ENCODE measurements at places on chromosomes 2 and 18.

- no peak for DNase-seq
These were observed 254.3 kb downstream of the CAMKMT start for GRCh38 chr2:44615950-44616518.

- no peak for DNase-seq
These were observed 78.2 kb upstream of the GCFC2 start for GRCh38 chr2:75788902-75789301.

DNA sequence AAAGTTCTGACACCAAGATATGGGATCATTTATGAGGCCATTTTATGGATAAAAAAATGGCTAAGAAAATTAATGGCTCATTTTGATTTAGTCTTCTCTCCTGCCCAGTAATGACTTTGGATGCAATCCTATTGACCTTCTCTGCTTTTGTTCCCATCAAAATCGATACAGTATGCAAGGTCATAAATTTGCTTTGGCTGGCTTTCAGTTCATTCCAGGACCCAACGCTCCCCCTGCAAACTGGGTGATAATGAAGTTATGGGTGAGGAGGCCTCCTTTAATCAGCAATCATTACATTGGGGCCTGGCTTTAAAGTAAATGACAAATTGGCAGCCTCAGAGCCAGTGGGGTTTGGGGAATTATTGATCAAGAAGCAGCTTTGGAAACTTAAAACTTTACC lies 351.8 kb upstream of the GYPC start:
- no peak for DNase-seq

- DNase-seq = no peak
These were observed 3.7 kb upstream of the ZNF638 start for GRCh38 chr2:71327916-71328315.

- DNase-seq = no peak
These were observed 209.3 kb upstream of the SOX11 start for GRCh38 chr2:5482929-5483331.

GRCh38 chr2:226705133-226705886 lies 94.3 kb downstream of the IRS1 start:
- DNase-seq = no peak

GRCh38 chr2:27714851-27715291 lies 51.2 kb downstream of the SLC4A1AP start:
- no peak for DNase-seq

GRCh38 chr2:199977984-199978415 lies 22.6 kb downstream of the MAIP1 start:
- no peak for DNase-seq
